MCF 10A (cell line): ENCODE measurements at places on chromosomes 5 and 9.

- no peak for DNase-seq
Measured at GRCh38 chr5:61182449-61182848, 20.2 kb upstream of the SMIM15 start.

- DNase-seq, result no peak
Measured at GRCh38 chr5:143215690-143216089, 187.8 kb downstream of the NR3C1 start.

- no peak for DNase-seq
Measured at GRCh38 chr5:15446552-15446951, 53.4 kb upstream of the FBXL7 start.

DNA sequence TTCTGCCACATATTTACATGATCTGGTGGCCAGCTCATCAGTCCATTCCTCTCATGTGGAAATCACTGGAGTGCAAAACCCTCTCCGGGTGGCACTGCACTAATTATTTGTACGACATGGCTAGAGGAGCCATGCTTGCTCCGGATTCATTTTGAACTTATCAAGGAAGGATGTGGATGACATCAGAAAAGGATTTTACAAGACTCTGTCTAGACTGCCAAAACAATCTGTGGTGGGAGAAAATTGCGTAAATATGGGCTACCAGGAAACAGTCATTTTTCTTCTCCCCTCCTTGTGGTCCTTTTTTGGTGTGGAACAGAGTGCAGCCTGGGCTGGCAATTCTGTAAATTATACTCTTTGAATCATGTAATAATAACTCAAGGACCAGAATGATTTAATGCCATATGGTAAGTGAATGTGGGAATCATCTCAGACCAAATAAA lies 123.4 kb upstream of the IFNE start:
- DNase-seq, result peak; percentile 26

- no peak for DNase-seq
Measured at GRCh38 chr9:123680352-123680751, 249.6 kb downstream of the DENND1A start.

- no peak for DNase-seq
Measured at GRCh38 chr9:107816561-107817021, 327.0 kb upstream of the KLF4 start.

- no peak for DNase-seq
Measured at GRCh38 chr5:131210151-131210510, 39.4 kb downstream of the LYRM7 start.

GRCh38 chr9:126919193-126919592 lies 4.6 kb downstream of the RALGPS1 start:
- DNase-seq, result no peak

DNA sequence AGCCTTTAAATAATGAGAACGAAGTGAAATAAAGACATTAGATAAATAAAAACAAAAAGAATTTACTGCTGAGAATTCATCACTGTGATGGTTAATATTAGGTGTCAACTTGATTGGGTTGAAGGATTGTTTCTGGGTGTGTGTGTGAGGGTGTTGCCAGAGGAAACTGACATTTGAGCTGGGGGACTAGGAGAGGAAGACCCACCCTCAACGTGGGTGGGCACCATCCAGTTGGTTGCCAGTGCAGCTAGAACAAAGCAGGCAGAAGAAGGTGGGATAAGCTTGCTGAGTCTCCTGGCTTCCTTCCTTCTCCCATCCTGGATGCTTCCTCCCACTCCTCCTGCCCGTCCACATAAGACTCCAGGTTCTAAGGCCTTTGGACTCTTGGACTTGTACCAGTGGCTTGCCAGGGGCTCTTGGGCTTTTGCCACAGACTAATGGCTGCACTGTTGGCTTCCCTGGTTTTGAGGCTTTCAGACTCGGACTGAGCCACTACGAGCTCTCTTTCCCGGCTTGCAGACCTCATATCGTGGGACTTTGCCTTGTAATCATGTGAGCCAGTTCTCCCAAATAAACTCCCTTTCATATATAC lies 43.7 kb upstream of the ABL1 start:
- no peak for DNase-seq

DNA sequence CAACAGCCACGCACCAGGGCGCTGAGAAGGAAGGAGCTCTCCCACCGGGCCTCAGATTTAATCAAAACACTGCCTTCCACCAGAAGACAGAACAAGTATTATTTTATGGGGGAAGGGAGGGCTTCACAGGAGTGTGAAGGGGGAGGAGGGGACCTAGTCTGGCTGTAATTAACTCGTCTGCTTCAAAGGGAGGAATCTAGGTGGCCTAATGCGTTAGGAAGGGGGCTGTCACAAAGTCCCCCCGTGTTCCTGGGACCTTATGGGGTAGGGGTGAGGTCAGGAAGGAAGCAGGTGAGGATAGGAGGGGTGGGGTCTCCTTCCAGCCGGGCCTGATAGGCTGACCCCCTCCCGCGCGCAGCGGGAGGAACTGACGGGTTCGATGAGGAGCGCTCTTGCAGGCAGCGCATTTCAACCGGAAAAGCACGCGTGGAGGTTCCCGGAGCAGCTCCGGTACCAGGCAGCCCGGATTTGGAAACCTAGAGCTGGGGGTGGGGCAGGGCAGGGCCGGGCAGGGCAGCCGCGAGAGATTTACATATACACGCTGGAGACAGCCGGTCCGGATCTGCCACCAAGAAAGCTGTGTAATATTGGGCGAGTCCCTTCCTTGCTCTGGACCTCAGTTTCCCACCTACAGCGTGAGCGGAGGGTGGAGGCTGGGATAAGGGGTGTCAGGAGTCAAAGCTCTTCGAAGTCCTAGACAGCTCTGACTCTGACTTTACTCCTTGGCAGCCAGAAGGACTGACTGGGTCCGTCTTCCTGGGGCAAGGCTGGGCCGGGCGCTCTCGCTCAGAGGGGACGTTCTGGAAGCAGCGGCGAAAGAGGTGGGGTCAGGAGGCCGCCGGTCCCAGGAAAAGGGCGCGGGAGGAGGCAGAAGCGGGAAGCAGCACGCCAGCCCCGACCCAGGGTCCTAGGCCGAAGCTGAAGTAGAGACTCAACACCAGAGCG lies 1.8 kb downstream of the SHB start:
- DNase-seq, result peak; percentile 44

- DNase-seq, result no peak
Measured at GRCh38 chr5:109911731-109912130, 222.0 kb downstream of the MAN2A1 start.

GRCh38 chr5:159804121-159804520 lies 112.2 kb upstream of the ADRA1B start:
- DNase-seq, result no peak

GRCh38 chr9:15837079-15837679 lies 284.3 kb downstream of the CCDC171 start:
- DNase-seq, result peak; percentile 70

GRCh38 chr9:28821240-28821639 lies 1248.0 kb upstream of the C9orf72 start:
- DNase-seq, result no peak

- no peak for DNase-seq
Measured at GRCh38 chr9:14052359-14052758, 261.6 kb downstream of the NFIB start.

GRCh38 chr5:180950291-180950949 lies 38.2 kb upstream of the BTNL3 start:
- DNase-seq, result peak; percentile 79

- peak; percentile 84 for DNase-seq
Measured at GRCh38 chr5:11851416-11851815, 52.8 kb downstream of the CTNND2 start.

GRCh38 chr9:34572628-34573027 lies 16.9 kb downstream of the CNTFR start:
- DNase-seq, result no peak

DNA sequence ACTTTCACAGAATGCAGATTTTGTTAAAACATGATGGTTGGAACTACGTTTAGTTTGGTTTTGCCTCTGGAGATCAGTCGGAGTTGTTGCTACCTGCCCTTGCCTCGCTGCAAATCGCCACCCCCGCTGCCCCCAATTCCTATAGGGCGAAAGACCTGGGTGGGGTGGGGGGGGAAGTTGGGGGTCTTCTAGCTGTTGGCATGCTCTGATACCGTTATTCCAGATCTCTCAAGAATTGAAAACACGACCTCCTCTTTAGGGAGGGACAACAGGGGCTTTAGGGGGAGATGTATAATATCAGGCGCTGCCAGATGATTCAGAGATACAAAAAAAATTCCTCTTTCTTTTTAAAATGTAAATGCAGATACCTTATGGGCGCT lies 36.4 kb upstream of the NFIB start:
- no peak for DNase-seq

GRCh38 chr5:16005225-16005624 lies 174.4 kb downstream of the MARCHF11 start:
- no peak for DNase-seq

GRCh38 chr9:6611865-6612264 lies 33.7 kb downstream of the GLDC start:
- DNase-seq, result no peak

DNA sequence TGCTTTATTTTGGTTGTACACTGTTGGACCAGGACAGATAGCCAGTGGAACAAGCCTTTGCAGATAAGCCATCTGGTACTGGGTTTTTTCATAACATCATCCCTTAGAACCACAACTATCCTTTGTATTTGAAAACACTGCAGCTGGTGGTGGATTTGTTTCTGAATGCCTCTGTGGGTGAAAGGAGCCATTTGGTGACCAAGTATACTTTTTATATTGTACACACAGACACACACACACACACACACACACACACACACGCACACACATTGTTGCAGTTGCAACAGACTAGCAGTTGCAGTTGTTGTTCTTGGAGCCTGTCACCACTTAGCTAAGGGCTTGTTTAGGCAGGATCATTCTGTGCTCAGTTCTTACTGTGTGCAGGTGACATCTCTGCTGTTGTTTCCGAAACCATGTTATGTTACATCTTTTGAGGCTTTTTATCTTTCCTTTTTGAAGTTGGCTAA lies 22.9 kb upstream of the CAVIN4 start:
- peak; percentile 29 for DNase-seq

DNA sequence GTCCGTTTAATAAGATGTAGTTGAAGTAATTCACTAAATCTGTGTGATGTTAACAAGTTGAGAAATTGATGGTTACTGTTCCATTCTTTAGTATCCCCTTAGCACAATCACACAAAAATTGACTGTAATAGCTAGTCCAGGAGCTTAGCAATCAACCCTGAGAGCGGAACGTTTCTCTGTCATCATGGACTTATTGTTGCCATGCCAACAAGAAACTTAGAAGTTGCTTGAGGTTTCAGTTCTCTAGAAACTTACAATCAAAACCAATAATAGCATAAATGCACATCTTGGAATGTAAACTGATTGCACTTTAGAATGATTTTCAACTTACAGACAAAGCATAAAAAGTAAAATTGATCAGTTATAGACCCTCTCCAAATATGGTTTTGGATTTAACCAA lies 125.4 kb upstream of the ANKH start:
- DNase-seq, result no peak

DNA sequence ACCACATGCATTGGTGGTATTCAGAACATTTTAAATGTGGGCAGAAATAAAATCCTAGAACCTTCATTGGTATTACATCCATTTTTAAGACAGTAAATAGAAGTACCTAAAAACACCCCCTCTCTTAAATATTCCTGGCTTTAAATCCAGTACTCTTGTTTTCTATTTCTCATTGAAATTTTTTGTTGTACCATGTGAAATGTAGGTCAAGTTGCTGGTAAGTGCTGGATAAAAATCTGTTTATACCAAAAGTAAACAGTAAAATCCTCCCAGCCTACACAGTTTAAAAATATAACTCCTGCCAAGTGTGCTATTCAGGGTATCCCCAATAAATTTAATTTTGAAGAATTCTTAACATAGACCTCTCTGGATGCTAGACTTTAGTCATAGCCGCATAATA lies 75.0 kb upstream of the FST start:
- DNase-seq, result no peak

DNA sequence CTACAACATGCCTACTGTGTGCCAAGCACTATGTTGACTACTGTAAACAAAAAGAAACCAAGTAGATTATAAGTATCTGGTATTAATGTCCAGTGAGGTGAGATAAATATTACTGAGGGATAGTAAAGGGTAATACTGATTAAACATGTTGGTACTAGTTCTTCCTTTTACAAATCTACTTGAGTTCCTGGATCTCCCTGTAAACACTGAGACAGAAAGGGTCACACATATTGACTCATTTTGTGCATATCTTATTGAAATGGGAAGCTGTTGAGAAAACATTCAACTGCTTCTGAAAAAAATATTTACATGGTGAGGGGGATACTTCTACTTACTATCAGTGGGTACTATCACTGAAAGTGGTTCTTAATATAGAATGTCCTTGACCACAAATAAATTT lies 24.3 kb downstream of the EFNA5 start:
- DNase-seq, result no peak

DNA sequence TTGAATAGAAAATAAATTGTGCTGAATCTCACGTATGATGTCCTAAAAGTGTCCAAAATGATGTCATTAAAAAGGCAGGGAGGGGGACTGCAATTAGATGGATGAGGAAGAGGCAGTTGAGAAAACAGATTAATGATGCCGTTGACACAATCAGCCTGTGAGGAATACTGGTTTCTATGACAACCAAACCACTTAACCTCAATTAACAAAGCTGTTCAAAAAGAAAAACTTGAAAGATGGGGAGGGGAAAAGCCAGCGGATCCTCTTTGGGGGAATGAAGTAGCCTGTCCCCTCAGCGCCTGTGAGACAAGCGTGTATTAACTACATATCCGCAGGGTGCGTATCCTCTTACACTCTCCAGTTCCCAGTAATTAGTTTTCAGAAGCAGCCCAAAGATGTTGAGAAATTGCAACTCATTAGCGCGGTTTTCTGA lies 160.7 kb downstream of the TTC39B start:
- no peak for DNase-seq

DNA sequence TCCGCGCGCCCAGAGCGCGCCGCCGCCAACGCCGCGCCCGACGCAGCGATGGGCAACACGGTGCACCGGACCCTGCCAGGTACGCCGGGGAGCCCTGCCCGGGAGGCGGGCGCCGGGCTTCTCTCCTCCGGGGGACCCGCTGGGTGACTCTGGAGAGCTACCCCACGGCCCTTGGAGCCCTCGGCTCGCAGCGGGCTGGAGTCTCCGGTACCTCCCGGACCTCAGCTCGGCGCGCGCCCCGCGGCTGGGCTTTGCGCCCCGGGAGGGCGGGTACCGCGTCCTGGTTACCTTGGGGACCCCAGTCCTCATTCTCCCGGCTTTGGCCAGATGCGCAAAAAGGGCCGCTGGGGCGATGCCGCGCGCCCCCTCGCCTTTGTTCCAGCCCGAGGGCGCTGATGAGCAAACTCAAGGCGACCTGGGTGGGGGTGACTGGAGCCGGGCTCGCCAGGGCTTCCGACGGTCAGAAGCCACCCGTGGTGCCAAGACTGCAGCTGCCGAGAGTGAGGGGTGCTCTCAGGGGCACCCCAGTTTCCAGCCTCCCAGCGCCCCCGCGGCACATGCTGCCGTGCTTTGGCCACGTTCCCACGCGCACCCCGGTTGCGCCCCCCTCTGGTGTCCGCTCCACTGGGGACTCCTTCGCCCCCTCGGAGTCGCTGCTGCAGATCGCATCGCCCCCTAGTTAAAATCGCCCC lies 442 bp downstream of the NEURL1B start:
- DNase-seq, result no peak
